Mesenchymal stem cell (in vitro differentiated cells and primary cell): ENCODE measurements at places on chromosomes 4 and X.

GRCh38 chr4:48976041-48976440 lies 10.0 kb upstream of the CWH43 start:
- no peak overlapping the region for H3K4me3 ChIP-seq
- peaks cover 6% of the 10 kb centered on the region for H3K4me1 ChIP-seq
- no peak for DNase-seq
- H3K27ac ChIP-seq: no peak overlapping the region
- H3K36me3 ChIP-seq: no peaks in the 10 kb centered on the region

DNA sequence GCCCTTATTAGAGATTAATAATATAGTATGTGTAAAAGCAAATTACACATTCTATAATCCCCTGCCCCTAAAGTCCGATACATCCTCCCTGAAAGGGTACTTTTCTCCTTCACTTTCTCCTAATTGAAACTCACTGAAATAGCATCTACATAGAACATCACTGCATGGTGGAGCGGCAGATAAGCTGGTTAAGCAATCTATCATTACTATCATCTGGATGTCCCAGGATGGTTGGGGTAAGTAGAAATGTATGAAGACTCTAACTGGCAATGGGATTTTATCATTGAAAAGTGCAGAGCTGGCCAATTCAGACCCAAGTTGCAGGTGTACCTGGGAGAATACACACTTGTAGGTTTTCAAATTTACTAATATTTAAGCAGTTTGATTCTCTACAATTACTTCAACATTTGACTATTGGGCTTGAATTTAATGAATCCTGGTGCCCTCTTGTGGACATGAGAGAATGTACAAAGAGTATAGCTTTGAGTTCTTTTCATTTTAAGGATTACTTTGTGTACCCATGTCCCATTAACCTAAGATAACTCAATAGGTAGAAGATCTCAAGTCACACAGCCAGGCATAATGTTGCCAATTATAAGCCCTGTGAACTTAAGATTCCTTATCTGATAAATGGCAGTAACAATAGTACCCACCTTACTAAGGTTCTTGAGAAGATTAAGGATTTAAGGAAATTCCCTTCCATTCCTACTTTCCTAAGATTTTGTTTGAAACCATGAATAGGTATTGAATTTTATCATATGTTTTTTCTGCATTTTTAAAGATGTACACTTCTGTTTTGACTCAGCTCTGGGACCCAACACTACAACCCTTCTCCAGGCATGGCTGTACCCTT lies 69.8 kb downstream of the SHROOM3 start:
- H3K36me3 ChIP-seq: no peaks in the 10 kb centered on the region
- no peak overlapping the region for H3K4me3 ChIP-seq

DNA sequence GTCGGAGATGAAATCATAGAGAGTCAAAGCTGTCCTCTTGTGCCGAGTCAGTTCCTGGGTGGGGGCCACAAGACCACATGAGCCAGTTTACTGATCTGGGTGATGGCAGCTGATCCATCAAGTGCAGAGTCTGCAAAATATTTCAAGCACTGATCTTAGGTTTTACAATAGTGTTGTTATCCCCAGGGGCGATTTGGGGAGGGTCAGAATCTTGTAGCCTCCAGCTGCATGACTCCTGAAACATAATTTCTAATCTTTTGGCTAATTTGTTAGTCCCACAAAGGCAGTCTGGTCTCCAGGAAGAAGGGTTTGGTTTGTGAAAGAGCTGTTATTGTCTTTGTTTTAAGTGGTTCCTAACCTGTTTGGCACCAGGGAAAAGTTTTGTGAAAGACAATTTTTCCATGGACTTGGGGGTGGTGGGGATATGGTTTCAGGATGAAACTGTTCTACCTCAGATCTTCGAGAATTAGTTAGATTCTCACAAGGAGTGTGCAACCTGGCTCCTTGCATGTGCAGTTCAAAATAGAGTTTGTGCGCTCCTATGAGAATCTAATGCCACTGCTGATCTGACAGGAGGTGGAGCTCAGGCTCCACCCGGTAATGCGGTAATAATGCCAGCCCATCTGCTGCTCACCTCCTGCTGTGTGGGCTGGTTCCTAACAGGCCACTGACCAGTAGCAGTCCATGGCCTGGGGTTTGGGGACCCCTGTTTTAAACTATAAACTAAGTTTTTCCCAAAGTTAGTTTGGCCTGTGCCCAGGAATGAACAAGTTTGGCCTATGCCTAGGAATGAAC lies 29.2 kb downstream of the METAP1 start:
- peaks cover 15% of the 10 kb centered on the region for H3K36me3 ChIP-seq
- no peak overlapping the region for H3K4me3 ChIP-seq
- no peak for DNase-seq

- no peaks in the 10 kb centered on the region for H3K36me3 ChIP-seq
- peak; percentile 46 for DNase-seq
- H3K27ac ChIP-seq: no peak overlapping the region
Observed at GRCh38 chrX:15301924-15302323, 13.5 kb downstream of the ASB11 start.

DNA sequence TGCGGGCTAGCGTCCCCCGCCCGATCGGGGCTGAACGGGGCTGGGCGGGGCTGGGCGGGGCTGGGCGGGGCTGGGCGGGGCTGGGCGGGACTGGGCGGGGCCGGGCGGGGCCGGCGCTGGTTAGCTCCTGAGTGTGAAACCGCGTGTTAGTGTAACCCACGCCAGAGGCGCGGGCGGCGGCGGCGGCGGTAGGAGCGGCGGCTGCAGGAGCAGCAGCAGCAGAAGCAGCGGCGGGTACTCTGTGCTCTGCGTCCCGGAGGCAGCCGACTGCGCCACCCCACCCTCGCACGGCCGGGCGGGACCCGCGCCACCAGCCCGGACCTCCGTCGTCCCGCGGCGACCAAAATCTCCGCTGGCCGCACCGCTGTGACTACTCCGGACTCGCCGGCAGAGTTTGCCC lies 128.1 kb downstream of the LAS1L start:
- no peak for DNase-seq
- no peak overlapping the region for H3K27ac ChIP-seq
- H3K36me3 ChIP-seq: no peaks in the 10 kb centered on the region
- H3K4me3 ChIP-seq: no peak overlapping the region

- H3K27me3 ChIP-seq: no peaks in the 10 kb centered on the region
- H3K4me1 ChIP-seq: peaks cover 7% of the 10 kb centered on the region
- DNase-seq: peak; percentile 43
- peak overlapping the region; percentile 83 for H3K27ac ChIP-seq
Observed at GRCh38 chr4:498328-498904, 540 bp downstream of the ZNF721 start.

- no peaks in the 10 kb centered on the region for H3K4me1 ChIP-seq
- H3K27me3 ChIP-seq: no peaks in the 10 kb centered on the region
- no peaks in the 10 kb centered on the region for H3K36me3 ChIP-seq
- DNase-seq: peak; percentile 9
Observed at GRCh38 chr4:126448086-126448845, 1133.5 kb downstream of the FAT4 start.

- no peaks in the 10 kb centered on the region for H3K27me3 ChIP-seq
- H3K27ac ChIP-seq: no peak overlapping the region
- no peak overlapping the region for H3K4me3 ChIP-seq
- DNase-seq: peak; percentile 5
Observed at GRCh38 chr4:69748173-69748572, 12.2 kb downstream of the SULT1B1 start.

GRCh38 chrX:108250654-108251579 lies 159.3 kb downstream of the ATG4A start:
- no peaks in the 10 kb centered on the region for H3K27me3 ChIP-seq
- H3K4me1 ChIP-seq: no peaks in the 10 kb centered on the region
- H3K27ac ChIP-seq: no peak overlapping the region
- no peak for DNase-seq
- H3K36me3 ChIP-seq: no peaks in the 10 kb centered on the region
- no peak overlapping the region for H3K4me3 ChIP-seq

DNA sequence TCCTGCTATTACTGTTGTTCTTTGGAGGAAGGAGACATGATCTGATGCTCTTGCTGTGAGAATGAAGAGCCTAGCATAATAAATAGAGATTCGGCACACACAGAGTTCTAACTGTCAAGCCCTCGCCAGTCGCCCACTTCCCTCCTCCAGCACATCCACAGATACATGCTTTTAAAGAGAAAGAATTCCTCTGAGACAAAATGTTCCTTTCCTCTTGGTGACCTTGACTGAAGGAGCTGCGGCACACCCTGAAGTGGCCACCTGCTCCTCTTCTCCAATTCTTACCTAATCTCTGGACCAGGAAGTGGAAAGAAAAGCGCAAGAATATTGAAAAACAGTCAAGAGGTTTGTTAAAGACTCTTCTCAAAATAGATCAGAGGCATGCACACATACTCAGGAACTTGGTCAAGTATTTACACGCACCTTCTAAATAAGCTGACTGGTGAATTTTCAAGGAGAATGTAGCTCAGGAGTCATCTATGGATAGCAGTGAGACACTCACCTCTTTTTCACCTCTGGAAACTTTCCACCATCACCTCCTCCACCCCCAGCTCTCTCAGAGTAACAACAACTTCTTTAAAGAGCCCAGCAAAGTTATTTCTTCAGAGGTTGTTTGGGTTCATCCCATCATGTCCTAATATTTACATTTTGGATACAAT lies 95.4 kb downstream of the PARM1 start:
- no peaks in the 10 kb centered on the region for H3K4me1 ChIP-seq
- no peaks in the 10 kb centered on the region for H3K27me3 ChIP-seq
- no peak overlapping the region for H3K4me3 ChIP-seq

- no peak overlapping the region for H3K27ac ChIP-seq
- H3K36me3 ChIP-seq: no peaks in the 10 kb centered on the region
- H3K4me1 ChIP-seq: no peaks in the 10 kb centered on the region
- no peak for DNase-seq
- H3K4me3 ChIP-seq: no peak overlapping the region
- no peaks in the 10 kb centered on the region for H3K27me3 ChIP-seq
Observed at GRCh38 chrX:24828600-24828999, 134.9 kb downstream of the POLA1 start.

- H3K36me3 ChIP-seq: no peaks in the 10 kb centered on the region
- no peaks in the 10 kb centered on the region for H3K4me1 ChIP-seq
- DNase-seq: peak; percentile 27
- H3K27me3 ChIP-seq: no peaks in the 10 kb centered on the region
- no peak overlapping the region for H3K27ac ChIP-seq
- no peak overlapping the region for H3K4me3 ChIP-seq
Observed at GRCh38 chr4:170374770-170375169, 285.0 kb upstream of the AADAT start.

- H3K36me3 ChIP-seq: peaks cover 6% of the 10 kb centered on the region
- no peak overlapping the region for H3K27ac ChIP-seq
- H3K4me3 ChIP-seq: no peak overlapping the region
- H3K27me3 ChIP-seq: no peaks in the 10 kb centered on the region
Observed at GRCh38 chr4:106116025-106116424, 200.0 kb downstream of the TBCK start.

- no peaks in the 10 kb centered on the region for H3K27me3 ChIP-seq
- H3K4me1 ChIP-seq: peaks cover 4% of the 10 kb centered on the region
- no peaks in the 10 kb centered on the region for H3K36me3 ChIP-seq
- H3K4me3 ChIP-seq: no peak overlapping the region
- DNase-seq: no peak
- no peak overlapping the region for H3K27ac ChIP-seq
Observed at GRCh38 chr4:185099024-185099682, 43.9 kb upstream of the SLC25A4 start.

GRCh38 chrX:28584025-28584424 lies 3.2 kb upstream of the IL1RAPL1 start:
- H3K4me3 ChIP-seq: no peak overlapping the region
- no peaks in the 10 kb centered on the region for H3K36me3 ChIP-seq
- no peaks in the 10 kb centered on the region for H3K4me1 ChIP-seq
- DNase-seq: no peak

GRCh38 chr4:102786279-102786678 lies 25.5 kb upstream of the MANBA start:
- H3K36me3 ChIP-seq: peaks cover 5% of the 10 kb centered on the region
- no peak for DNase-seq
- no peak overlapping the region for H3K27ac ChIP-seq
- H3K27me3 ChIP-seq: no peaks in the 10 kb centered on the region
- no peaks in the 10 kb centered on the region for H3K4me1 ChIP-seq
